Naive thymus-derived CD8-positive, alpha-beta T cell (primary cell): ENCODE measurements at places on chromosomes 2 and 18. TPM values are rescaled to one million over a fixed set of nuclear protein-coding genes. Genes with fewer than 3 reads are reported as not detected.

HJURP gene
- total RNA-seq = not detected

FER1L5 gene
- not detected for total RNA-seq

UGT1A4 gene
- not detected for total RNA-seq

DSC2 gene
- not detected for total RNA-seq

MARCO gene
- total RNA-seq = not detected

IL1F10 gene
- not detected for total RNA-seq

DOK6 gene
- total RNA-seq = not detected

SH2D6 gene
- total RNA-seq = 2.2 TPM
